Activated naive CD8-positive, alpha-beta T cell treated with anti-CD3 and anti-CD28 coated beads, Interleukin-2, amount 10 ng/mL, durations not matched to agents 7 days and 5 days (primary cell): ENCODE measurements at places on chromosomes 12 and 14. TPM values are rescaled to one million over a fixed set of nuclear protein-coding genes. Genes with fewer than 3 reads are reported as not detected.

DNA sequence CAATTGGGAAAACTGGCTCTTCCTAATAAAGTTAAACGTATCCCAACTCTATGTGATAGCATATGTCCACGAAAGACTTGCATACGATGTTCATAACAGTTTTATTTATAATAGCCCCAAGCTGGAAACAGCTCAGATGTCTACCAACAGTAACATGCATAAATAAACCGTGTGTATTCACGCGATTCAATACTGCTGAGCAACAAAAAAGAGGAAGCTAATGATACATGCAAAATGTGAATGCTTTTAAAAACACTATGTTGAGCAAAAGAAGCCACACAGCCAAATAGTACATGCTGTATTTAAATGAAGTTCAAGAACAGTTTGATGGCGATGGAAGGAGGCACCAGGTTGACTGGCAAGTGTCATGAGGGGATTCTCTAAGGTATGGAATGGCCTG, 55.7 kb downstream of the TRIM9 start:
- H3K27me3 ChIP-seq, result no peaks in the 10 kb centered on the region
- H3K4me1 ChIP-seq, result no peaks in the 10 kb centered on the region
- DNase-seq, result no peak
- no peak overlapping the region for H3K27ac ChIP-seq
- no peak overlapping the region for H3K4me3 ChIP-seq
- no peaks in the 10 kb centered on the region for H3K36me3 ChIP-seq

DNA sequence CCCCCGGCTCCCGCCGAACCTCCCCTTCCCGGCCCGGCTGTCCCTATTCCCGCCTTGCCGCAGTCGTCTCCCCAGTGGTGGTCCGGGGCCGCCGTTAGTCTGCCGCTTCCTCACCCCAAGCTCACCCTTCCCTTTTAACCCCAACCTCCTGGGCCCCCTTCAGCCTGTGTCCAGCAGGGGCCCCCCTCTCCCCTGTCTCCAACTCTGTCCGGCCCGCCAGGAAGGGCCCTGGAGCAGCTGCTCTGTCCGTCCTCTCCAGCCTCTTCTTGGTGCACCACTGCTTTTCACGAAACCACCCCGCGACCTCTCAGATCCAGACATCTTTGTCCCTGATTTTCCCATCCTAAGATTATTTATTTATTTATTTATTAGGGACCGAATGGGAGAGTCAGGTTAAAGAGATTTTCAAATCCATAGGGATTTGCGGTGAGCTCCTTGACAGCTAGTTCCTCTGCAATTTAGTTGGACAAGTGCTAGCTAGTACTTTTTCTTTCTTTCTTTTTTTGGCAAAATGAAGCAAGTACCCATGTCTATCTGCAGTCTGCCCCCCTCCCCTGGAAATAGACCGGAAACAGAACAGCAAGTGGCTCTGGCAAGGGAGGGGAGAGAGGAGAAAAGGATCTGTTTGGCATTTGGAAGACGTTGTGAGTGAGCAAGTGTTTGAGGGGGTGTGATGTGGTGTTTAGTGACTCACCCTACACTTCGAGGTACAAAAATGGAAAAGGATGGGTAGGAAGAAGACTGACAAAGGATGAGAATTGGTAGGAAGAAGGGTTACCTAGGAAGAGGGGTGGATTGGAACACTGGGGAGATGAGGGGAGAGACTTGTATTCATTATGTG, 632 bp downstream of the UBR7 start:
- H3K4me1 ChIP-seq, result peaks cover 36% of the 10 kb centered on the region
- no peak for DNase-seq
- no peaks in the 10 kb centered on the region for H3K27me3 ChIP-seq
- H3K4me3 ChIP-seq, result peak overlapping the region; percentile 99
- peaks cover 11% of the 10 kb centered on the region for H3K36me3 ChIP-seq
- peak overlapping the region; percentile 84 for H3K27ac ChIP-seq

DNA sequence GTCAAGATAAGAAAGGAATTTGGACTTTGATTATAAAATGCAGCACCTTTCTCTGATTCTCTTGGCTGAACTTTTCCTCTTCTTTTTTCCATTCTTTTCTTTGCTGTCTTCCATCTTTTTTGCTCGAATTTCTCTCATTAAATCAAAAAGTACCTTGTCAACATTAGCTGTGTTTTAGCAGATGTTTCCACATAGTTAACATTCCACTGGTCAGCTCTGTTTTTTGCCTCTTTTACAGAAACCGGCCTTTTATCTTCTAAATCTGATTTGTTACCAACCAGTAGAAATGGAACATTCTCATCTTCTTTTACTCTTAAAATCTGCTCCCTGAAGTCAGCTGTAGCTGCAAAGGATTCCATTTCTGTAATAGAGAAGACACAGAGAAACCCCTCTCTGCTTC, 71.1 kb upstream of the SYT1 start:
- no peaks in the 10 kb centered on the region for H3K4me1 ChIP-seq
- H3K36me3 ChIP-seq, result no peaks in the 10 kb centered on the region
- H3K27me3 ChIP-seq, result no peaks in the 10 kb centered on the region
- H3K27ac ChIP-seq, result no peak overlapping the region

MANSC1 gene
- total RNA-seq, result 0.20 TPM

DNA sequence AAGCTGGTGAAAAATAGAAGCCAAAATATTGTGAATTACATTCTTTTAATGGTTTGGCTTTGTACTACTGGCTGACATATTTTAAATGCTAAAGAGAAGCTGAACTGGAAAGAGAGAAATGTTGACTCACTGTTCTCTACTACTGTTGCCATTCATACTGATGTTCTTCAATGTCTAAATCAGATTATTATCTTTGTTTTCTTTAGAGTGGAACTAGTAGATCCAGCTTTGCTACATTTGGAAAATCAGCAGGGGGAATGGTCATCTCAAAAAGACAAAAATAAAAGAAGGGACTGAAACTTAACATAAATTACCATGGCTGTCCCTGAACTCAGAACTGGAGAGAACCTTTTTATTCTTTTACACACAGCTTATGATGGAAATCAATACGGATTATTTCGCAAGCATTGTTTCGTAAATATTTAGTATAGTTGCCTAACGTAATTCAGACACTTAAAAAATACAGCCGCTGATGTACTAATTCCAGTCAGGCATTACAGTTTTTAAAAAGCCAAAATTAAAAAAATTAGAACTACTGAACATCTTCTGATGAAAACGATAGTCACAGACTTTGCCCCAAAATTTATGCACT, 76.3 kb upstream of the OTX2 start:
- H3K4me1 ChIP-seq, result no peaks in the 10 kb centered on the region
- H3K27ac ChIP-seq, result no peak overlapping the region
- H3K27me3 ChIP-seq, result peaks cover 16% of the 10 kb centered on the region
- H3K4me3 ChIP-seq, result no peak overlapping the region

- H3K27ac ChIP-seq, result no peak overlapping the region
- DNase-seq, result no peak
- H3K27me3 ChIP-seq, result peaks cover 5% of the 10 kb centered on the region
- H3K36me3 ChIP-seq, result no peaks in the 10 kb centered on the region
- no peak overlapping the region for H3K4me3 ChIP-seq
Observed at GRCh38 chr12:66941150-66941549, 262.3 kb upstream of the GRIP1 start.
